ENCODE measurements at places on chromosomes 3 and 15.

GRCh38 chr3:50534681-50535330, 31.4 kb upstream of the CACNA2D2 start:
- no peak for DNase-seq

DNA sequence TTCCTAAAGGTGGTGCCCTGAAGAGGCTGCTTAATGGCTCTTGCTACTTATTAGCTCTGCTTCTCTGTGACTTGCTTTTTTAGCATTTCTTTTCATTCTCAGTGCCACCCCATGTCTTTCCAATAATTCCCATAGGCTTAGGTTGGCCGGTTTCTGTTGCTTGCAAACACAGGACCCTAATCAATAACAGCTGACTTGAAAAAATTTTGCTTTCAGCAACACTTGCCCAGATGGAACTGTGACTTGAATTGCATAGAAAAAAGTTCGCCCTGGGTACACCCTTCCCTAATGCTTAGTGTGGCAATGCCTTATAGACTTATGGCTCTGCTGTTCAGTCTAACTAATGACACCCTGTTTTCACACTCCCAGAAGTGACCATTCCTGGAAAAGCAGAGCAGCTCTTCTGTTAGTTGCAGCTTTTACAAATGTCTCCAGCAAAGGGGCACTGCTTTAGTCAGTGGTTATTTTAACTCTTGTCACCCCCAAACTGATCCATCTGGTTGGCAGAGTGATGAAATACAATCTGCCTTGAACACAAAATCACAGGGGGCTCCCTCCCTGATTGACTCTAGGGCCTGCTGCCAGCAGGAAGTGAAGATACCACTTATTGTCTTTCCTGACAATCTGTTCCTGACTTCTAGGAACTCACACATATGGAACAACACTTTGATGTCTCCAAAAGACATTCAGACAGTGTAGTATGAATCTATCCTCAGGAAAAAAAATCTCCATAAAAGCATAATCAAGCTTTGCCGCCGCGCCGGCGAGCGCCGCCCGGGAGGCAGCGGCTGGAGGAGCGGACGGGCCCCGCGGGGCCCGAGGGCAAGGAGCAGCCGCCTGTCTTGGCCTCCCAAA, 9.7 kb upstream of the SLMAP start:
- no peak for DNase-seq

DNA sequence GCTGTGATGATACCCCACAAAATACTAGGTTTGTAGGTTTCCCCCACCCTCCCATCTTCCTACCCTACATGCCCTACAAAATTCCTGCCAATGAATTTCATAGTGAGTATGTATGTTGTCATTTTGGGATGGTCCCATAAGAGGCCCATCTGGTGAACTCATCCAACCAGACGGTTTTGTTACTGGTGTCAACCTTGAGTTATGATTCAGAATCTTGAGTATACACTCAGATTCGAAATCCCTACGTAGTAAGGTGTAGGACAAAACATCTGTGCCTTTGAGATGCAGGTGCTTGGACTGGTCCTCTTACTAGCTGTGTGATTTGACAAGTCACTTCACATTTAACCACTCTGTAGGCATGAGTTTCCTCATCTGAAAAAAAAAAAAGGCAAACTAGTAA, 3.6 kb downstream of the SIAH2 start:
- no peak for DNase-seq

DNA sequence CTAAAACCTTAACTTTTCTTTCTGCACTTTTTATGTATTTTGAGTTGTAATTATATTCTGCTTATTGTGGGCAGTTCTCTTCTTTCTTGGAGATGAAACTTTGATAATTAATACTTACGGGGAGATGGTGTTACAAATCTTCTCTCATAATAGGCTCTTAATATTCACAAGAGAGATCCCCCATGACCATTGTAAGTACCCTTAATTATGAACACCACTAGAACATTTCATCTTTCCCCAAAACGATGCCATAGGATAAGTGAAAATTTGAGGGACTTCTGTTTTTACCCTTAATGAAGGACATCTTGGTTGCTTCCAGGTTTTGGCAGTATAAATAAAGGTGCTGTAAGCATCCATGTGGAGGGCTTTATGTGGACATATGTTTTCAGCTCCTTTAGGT, 60.7 kb downstream of the PIAS1 start:
- no peak for DNase-seq

- DNase-seq = no peak
Observed at GRCh38 chr3:99918715-99919114, 101.1 kb downstream of the CMSS1 start.

GRCh38 chr15:74294010-74294409, 57.9 kb downstream of the CCDC33 start:
- no peak for DNase-seq

GRCh38 chr3:69541711-69542088, 155.8 kb upstream of the FRMD4B start:
- DNase-seq = no peak
